Activated CD4-positive, alpha-beta T cell treated with anti-CD3 and anti-CD28 coated beads, Interleukin-2, amount 10 ng/mL, durations not matched to agents 24 days and 14 days (primary cell): ENCODE measurements at places on chromosomes 6 and 20. TPM values are rescaled to one million over a fixed set of nuclear protein-coding genes. Genes with fewer than 3 reads are reported as not detected.
A peak's percentile ranks its signal among the peaks of the same experiment; 100 is the strongest.

GRCh38 chr20:9207253-9207652 is 138.4 kb downstream of the PLCB4 start:
- no peaks in the 10 kb centered on the region for H3K27me3 ChIP-seq
- no peaks in the 10 kb centered on the region for H3K4me1 ChIP-seq
- H3K4me3 ChIP-seq = no peak overlapping the region
- no peak for DNase-seq
- H3K36me3 ChIP-seq = no peaks in the 10 kb centered on the region
- H3K27ac ChIP-seq = no peak overlapping the region

KIF13A gene
- total RNA-seq = not detected in 2 replicates

GRCh38 chr20:32018269-32019155 is 8.3 kb downstream of the CCM2L start:
- peak overlapping the region; percentile 83 for H3K4me3 ChIP-seq
- peaks cover 71% of the 10 kb centered on the region for H3K27me3 ChIP-seq
- peak; percentile 82 for DNase-seq

CD93 gene
- total RNA-seq = 1.5 and 1.7 TPM in 2 replicates

DNA sequence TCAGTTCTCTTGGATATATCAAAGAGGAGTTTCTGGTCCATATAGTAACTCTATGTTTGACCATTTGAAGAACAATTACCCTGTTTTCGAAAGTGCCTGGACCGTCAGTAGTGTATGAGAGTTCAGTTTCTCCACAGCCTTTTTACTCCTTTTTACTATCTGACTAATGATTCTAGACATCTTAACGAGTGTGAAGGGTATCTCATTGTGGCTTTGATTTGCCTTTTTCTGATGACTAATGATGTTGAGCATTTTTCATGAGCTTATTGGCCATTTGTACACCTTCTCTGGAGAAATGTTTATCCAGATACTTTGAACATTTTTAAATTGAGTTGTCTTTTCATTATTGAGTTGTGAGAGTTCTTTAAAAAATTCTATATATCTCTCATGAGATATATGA is 114.9 kb upstream of the ATXN1 start:
- no peak for DNase-seq
- H3K27ac ChIP-seq = no peak overlapping the region
- no peak overlapping the region for H3K4me3 ChIP-seq
- H3K36me3 ChIP-seq = no peaks in the 10 kb centered on the region

GRCh38 chr6:70180901-70181599 is 121.8 kb downstream of the COL9A1 start:
- no peaks in the 10 kb centered on the region for H3K36me3 ChIP-seq
- no peak overlapping the region for H3K4me3 ChIP-seq
- DNase-seq = no peak
- no peaks in the 10 kb centered on the region for H3K27me3 ChIP-seq

ZNF165 gene
- total RNA-seq = 0.26 and 0.47 TPM in 2 replicates

PLEKHG1 gene
- total RNA-seq = 0.42 and 0.47 TPM in 2 replicates

DNA sequence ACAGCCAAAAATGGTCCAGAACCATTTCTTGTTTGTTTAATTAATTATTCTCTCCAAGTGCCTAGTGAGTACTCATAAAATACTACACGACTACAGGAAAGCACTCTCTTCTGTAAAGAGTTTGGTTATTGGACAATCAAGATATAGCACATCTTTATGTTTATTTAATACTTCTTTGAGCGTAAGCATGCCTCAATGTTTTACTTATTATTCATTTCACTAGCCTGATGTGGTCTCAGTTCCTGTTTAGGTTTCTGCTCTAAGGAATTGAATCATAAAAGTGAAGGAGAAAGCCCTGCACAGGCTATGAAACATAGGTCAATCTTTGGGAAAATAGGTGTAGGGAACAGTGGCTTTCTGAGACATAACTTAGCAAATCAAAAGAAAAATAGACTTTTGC is 45.9 kb upstream of the AIG1 start:
- DNase-seq = no peak
- H3K36me3 ChIP-seq = no peaks in the 10 kb centered on the region
- H3K4me3 ChIP-seq = no peak overlapping the region
- peaks cover 5% of the 10 kb centered on the region for H3K27me3 ChIP-seq
- no peak overlapping the region for H3K27ac ChIP-seq

DNA sequence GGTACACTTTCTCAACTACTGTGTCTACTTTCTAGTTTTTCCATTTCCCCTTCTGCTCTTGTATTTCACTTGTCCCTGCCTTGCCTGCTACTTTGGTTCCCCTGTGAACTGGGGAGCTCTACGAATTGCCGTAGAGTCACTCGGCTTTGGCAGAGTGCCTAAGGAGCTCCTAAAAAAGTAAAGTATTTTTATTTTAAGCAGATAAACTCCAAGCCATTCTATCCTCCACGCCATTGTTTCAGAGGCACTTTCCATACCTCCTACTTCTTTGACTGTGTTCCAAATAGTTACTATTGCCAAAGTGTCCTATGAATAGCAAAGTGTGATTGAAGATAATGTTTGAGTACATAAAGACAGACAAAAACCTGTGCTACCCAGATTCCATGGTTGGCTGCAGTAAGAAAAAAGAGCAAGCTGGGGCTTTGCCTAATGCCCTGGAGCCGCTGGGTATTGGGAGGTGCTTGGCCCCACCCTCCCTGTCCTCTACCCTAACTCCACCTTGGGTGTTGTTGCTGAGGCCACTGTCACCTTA is 5.1 kb upstream of the MBOAT1 start:
- H3K4me1 ChIP-seq = peaks cover 9% of the 10 kb centered on the region
- DNase-seq = no peak
- H3K36me3 ChIP-seq = no peaks in the 10 kb centered on the region
- H3K27me3 ChIP-seq = peaks cover 10% of the 10 kb centered on the region
- no peak overlapping the region for H3K27ac ChIP-seq
- no peak overlapping the region for H3K4me3 ChIP-seq

DNA sequence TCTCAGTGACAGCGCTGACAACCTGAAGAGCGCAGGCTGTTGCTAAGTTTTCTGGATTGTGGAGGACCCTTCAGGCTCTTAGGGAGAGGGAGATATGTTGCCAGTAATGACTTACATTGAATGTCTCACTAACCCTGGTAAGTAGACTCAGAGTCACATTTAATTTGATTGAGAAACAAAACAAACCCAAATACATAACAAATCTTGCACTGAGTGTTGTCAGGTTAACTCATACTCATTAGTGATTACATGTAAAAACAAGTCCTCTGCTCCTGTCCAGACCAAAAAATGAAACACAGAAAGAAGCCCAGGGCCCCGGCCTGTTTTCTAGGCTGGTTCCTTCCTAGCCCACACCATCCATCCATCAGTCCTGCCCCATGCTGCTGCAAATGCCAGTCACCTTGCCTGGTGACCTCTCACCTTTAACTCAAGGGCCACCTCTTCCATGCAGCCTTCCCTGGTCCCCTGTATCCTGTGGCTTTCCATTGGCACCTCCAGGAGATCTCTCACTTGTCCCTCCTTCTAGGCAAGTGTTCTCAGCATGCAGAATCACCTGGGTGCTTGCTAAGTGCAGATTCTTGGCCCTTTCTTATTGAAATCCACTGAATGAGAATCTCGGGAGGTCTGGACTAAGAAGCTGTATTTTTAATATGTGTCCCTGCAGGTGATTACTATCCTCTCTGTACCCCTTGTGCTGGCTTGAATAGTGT is 34.7 kb upstream of the ERVFRD-1 start:
- no peaks in the 10 kb centered on the region for H3K27me3 ChIP-seq
- H3K4me3 ChIP-seq = no peak overlapping the region
- no peak overlapping the region for H3K27ac ChIP-seq
- peaks cover 10% of the 10 kb centered on the region for H3K4me1 ChIP-seq
- DNase-seq = no peak

DNA sequence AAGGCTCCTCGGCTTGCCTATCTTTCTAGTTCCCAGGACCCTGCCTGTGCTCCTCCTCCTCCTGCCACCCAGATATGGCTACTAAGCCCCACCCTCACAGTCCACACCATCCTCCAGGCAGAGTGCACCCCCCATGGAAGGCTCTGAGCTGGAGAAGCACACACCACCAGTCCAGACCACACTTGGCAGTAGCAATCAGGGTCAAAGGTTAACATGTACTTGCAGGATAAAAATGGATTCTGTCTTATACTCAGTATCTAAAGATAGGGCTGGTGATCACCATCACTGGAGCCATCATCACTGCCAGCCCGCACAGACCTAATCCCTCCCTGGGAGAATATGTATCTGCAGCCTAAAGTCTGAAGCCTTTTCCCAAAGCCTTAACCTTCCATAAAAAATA is 83.4 kb downstream of the PRKN start:
- no peaks in the 10 kb centered on the region for H3K27me3 ChIP-seq
- H3K4me3 ChIP-seq = no peak overlapping the region
- DNase-seq = no peak
- H3K4me1 ChIP-seq = no peaks in the 10 kb centered on the region
- no peaks in the 10 kb centered on the region for H3K36me3 ChIP-seq

LY6G5C gene
- 4.1 and 4.9 TPM in 2 replicates for total RNA-seq
